Cardiac septum (tissue), 1 donor: ENCODE measurements at places on chromosomes 3 and 15.

GRCh38 chr15:52786436-52787122, 3.6 kb downstream of the ONECUT1 start:
- no peak for DNase-seq

DNA sequence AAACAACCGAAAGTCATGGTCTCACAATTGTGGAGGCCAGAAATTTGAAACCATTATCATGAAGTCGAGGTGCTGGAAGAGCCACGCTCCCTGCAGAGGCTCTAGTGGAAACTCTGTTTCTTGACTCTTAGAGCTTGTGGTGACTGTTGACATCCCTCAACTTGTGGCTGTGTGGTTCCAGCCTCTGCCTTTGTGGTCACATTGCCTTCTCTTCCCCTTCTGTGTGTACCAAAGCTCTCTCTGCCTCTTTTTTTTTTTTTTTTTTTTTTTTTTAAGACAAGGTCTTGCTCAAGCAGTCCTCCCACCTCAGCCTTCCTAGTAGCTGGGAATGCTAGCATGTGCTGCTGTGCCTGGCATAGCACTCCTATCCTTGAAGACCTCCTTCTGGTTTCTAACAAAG, 48.7 kb upstream of the CRTC3 start:
- no peak for DNase-seq

DNA sequence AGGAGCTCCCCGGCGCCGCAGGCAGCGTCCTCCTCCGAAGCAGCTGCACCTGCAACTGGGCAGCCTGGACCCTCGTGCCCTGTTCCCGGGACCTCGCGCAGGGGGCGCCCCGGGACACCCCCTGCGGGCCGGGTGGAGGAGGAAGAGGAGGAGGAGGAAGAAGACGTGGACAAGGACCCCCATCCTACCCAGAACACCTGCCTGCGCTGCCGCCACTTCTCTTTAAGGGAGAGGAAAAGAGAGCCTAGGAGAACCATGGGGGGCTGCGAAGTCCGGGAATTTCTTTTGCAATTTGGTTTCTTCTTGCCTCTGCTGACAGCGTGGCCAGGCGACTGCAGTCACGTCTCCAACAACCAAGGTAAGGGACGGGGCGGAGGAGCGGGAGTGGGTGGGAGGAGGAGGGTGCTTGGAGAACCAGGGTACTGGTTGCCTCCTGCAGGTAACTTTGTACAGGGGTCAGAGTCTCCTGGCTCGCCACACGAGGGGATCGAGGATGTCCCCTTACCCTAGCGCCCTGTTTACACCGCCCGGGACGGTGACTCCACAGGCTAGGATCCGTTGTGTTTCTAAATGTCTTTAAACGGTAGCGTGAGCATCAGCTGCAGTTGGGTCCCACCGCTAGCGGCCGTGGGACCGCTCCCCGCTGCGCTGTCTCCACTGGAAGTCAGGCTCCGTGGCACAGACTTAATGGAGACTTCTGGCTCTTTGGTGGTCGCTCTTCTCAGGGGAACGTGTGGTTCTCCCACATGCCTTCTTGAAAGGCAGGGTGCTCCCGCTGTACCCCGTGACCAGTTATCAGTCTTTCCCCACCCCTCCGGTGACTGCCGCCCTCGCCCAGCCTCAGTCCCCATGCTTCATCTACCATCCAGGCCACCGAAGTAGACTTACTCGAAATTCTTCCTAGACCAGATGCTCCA, 515 bp downstream of the EPHA6 start:
- DNase-seq = no peak

DNA sequence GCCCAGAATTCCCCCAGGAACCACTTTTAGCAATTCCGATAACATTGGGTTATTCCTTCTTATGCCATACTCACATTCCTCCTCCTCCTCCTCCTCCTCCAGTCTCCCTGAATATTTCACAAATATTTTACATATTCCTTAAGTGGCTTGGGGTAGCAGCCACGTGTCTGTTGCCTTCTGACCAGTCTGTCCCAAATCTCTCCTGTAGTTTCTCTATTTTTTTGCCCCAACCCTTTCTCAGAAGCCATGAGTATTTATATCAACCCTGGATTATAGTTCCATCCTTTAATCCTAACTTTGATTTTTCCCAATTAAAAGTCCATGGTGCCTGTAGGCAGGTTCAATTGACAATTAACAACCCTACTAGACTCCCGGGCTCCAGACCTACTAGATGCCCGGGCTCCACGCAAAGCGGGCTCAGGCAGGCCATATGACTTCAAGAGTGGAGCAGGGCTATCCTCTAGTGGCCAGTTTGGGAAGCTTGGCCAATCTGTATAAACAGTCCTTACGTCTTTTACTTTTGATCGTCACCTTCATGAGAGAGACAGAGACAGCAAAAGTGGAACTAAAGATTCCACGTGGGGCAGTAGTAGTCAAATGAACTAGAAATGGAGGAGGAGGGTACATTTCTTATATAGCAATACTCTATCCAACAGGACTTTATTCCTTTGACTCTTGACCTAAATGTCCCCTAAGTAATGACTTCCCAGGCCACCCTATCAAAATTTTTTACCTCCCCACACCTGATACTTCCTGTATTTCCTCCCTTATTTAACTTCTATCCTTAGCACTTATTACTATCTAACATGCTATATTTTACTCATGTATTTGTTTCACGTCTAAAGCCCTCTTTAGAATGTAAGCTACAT, 69.7 kb downstream of the USF3 start:
- DNase-seq = no peak

DNA sequence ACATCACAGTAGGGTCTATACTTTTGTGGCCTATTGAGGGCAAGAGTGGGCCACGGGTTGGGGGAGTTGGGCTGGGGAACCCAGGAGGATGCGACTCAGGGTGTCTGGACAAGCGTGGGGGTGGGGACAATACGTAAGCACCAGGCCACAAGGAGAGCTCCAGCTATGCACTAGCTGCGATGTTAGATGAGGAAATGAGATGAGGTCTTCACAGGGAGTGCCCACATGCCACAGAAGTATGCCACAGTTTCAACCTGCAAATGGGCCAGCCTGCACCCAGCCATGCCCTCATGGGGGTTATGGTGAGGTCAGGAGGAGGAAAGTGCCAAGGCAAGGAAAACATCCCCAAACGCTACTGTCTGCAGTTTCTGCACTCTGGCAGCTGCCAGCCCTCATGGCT, 30.5 kb downstream of the CACNA2D2 start:
- no peak for DNase-seq

GRCh38 chr15:65851981-65852380, 17.3 kb upstream of the RAB11A start:
- no peak for DNase-seq

DNA sequence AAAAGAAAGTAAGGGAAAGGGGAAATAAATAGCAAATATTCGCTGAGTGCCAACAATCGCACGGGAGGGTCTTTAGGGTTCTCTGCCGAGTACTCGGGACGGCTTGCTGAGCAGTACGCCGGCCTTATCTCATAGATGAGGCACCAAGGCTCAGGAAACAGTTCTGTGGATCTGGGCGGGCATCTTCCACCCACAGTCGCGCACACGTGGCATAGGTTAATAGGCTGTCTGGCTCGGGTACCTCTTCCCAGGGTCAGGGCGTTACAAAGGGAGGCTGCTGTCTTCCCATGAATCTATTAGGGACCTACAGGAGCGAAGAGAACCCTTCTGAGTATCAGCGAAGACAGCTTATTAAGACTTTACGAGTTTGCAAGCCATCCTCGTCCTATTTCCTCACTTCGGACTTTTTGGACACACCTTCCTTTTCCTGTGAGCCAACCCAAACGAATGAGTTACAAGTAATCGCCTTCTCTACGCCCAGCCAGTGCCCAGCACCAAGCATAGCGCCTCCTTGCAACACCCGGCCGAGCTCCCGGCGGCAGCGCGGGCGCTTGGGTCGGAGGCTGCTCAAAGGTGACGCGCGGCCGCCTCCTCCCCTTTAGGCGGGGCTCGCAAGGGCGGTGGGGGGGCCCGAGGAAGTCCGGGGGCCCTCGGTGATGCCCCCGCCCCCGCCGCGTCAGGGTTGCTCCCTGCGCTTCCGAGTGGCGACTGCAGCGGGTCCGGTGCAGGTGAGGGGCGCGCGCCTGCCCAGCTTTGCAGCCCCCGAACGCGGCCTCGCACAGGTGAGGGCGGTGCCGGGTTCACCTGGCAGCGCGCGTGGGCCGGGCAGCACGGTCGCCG, at the start of gene MCTP2:
MCTP2 (plus strand) TSS at position 679 of the 840 bp plus-strand sequence. CDS start 66,705 bp downstream, outside the sequence.
- DNase-seq = peak; percentile 94

- DNase-seq = no peak
Measured at GRCh38 chr3:52330194-52330805, 14.2 kb downstream of the DNAH1 start.

- no peak for DNase-seq
Measured at GRCh38 chr15:61476741-61477140, 247.6 kb upstream of the RORA start.

GRCh38 chr3:45642731-45643152, 46.5 kb upstream of the SACM1L start:
- no peak for DNase-seq

DNA sequence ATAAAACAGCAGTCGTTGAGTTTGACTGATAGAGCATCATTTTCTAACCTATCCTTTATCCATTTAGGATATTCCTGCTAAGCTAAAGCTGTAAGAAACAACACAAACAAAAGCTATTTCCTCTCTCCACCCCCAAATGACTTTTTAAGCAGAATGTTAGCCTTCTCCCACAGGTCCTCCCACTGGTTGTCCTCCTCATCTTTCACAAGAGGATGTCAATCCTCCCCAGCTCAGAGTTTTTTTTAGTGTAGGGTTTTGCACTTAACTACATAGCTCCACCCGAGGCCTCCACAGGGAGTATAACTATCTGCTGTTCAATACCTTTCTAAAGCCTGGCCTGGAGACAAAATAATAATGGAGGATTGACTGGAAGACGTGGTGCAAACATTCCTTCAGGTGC, 7.8 kb downstream of the SETMAR start:
- no peak for DNase-seq

DNA sequence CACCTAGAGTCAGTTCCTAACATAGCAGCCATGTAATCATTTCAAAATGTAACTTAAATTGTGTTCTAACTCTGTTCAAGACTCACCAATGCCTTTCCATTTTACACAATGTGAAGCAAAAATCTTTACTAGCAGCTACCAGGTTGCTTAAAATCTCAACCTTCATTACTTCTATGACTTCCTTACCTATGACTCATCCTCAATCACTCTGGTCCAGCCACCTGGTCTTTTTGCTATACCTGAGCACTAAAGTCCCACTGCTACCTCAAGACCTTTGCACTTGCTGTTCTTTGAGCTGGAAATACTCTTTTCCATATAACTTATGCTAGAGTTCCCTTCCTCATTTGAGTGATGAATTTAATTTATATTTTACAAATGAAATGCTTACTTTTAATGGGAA, 993.2 kb downstream of the NTRK3 start:
- DNase-seq = no peak

DNA sequence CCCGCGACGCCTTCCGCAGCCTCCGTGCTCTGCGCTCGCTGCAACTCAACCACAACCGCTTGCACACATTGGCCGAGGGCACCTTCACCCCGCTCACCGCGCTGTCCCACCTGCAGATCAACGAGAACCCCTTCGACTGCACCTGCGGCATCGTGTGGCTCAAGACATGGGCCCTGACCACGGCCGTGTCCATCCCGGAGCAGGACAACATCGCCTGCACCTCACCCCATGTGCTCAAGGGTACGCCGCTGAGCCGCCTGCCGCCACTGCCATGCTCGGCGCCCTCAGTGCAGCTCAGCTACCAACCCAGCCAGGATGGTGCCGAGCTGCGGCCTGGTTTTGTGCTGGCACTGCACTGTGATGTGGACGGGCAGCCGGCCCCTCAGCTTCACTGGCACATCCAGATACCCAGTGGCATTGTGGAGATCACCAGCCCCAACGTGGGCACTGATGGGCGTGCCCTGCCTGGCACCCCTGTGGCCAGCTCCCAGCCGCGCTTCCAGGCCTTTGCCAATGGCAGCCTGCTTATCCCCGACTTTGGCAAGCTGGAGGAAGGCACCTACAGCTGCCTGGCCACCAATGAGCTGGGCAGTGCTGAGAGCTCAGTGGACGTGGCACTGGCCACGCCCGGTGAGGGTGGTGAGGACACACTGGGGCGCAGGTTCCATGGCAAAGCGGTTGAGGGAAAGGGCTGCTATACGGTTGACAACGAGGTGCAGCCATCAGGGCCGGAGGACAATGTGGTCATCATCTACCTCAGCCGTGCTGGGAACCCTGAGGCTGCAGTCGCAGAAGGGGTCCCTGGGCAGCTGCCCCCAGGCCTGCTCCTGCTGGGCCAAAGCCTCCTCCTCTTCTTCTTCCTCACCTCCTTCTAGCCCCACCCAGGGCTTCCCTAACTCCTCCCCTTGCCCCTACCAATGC, 2.0 kb downstream of the ISLR start:
- DNase-seq = no peak

GRCh38 chr3:141578202-141578973, 91.6 kb downstream of the RASA2 start:
- no peak for DNase-seq

- no peak for DNase-seq
Measured at GRCh38 chr3:53137221-53137620, 7.0 kb upstream of the RFT1 start.

DNA sequence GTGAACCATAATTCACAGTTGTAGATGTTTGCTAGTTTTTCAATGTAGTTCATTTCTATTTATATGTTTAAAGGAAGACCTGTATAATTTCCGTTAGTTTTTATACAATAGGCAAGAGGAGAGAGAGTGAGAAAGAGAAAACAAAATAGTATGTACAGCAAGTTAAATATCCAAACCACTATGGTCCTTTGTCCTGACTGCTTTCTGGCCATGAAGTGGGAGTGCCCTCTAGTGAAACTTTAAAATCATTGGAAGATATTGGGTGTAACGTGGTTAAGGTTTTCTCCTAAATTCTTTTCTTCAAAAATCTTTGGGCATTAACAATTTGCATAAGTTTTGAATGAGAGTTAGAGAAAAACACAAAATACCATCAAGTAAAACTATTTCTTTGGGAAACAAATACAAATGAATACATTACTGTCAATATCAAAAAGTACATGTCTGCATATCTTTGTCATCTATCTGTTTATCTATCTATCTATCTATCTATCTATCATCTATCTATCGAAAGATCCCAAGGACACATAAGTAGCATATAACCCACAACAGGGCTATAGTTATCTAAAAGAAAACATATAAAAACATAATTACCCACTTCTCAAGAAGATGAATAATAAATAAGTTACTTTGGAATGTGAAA, 534.6 kb upstream of the ATP11B start:
- no peak for DNase-seq

DNA sequence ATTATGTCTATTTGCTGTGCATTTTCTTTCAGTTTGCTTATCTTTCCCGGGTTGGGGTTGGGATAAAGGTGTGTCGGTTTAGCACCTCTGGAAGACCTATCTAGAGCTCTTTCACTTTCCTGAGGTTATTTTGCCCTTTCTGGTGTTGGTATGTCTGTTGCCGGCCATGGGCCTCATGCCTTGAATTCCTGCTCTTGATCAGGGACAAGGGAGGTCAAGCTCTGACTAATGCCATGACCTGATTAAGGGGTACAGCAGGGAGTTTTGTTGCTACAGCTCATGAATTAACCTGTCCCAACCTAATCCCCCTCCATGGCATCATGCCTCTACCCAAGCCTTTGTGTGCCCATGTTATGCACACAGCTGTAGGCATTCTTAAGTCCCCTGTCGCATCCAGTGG, 70.5 kb upstream of the GOLGA6B start:
- no peak for DNase-seq
